ENCODE measurements at places on chromosomes 12 and 14. TPM values are rescaled to one million over a fixed set of nuclear protein-coding genes. Genes with fewer than 3 reads are reported as not detected.

DNA sequence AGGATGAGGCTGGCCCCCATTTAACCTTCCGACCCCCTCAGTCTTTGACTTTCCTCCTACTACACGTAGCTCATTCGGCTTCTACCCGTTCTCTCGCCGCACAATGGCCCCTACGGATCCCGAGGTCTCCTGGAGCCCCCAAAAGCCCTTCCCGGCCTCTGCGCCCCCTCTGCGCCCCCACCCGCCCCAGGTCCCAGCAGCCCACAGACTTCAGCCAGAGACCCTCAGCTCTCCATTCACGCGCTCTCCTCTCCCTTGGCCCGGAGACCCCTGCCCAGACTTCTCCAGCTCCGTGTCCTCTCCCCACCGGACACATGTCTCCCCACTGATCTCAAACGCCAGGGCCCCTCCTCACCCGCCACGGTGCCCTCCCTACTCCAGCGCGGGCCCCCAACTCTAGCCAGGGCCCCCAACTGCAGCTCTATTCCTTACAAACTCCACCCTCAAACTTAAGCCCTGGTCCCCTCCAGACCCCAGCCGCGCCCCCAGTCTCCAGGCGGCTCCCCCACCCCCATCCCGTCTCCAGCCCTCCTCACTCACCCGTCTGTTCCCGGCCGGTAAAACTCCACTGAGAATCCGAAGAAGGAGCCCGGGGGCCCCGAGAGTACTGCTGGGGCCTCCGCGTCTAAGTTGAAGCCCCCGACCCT lies 502 bp downstream of the ITGA5 start:
- DNase-seq: no peak

GRCh38 chr12:58051378-58051777 lies 110.0 kb downstream of the ATP23 start:
- no peak for DNase-seq

DNA sequence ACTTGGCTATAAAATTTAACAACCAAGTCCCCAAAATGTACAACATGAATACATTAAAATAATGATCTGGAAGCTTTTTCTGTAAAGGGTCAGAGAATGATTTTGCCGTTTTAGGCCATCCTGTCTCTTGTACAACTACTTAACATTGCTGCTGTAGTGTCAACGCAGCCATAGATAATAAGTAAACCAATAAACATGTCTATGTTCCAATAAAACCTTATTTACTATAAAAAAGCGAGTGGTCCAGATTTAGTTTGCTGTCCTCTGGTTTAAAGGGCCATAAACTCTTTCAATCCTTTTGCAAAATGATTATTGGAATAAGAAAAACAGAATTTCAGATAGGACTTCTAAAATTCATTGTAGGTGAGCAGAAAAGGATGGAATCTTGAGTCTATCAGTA lies 29.2 kb downstream of the SBNO1 start:
- DNase-seq: no peak

DNA sequence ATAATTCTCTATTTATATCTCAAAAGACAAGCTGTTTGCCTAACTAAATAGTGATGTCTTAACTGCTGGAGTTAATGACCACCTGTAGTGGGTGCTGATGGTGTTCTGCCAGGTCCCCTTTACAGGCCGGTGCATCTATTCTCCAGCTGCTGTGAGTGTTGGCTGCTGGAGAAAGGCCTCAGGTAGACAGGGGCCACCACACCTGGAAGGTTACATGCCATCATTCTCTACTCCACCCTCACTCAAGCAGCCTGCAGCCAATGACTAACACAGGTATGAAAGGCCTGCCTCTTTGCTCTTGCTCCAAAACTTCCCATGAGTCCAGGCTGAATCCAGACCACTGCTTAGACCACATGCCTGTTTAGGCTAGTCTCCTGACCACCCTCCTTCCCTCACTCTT lies 73.9 kb downstream of the RPS6KA5 start:
- no peak for DNase-seq

DNA sequence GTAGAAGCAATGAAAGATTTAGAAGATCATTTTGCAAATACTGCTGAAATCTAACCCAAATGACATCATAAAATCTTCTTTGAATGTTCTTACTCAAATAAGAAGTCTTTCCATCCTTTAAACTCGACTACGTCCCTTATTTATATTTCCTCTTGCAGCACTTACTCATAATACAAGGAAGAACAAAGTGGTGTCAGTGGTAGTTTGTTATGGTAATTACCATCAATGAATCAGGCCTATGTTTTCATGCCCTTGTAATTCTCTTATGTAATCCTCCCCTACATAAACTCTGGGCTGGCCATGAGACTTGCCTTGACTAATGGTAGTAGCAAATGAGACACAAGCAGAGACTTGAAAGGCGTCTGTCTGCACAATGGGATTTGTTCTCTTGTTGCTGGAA lies 17.0 kb downstream of the EEA1 start:
- no peak for DNase-seq

GRCh38 chr12:88420457-88420856 lies 159.8 kb downstream of the KITLG start:
- DNase-seq: no peak

DNA sequence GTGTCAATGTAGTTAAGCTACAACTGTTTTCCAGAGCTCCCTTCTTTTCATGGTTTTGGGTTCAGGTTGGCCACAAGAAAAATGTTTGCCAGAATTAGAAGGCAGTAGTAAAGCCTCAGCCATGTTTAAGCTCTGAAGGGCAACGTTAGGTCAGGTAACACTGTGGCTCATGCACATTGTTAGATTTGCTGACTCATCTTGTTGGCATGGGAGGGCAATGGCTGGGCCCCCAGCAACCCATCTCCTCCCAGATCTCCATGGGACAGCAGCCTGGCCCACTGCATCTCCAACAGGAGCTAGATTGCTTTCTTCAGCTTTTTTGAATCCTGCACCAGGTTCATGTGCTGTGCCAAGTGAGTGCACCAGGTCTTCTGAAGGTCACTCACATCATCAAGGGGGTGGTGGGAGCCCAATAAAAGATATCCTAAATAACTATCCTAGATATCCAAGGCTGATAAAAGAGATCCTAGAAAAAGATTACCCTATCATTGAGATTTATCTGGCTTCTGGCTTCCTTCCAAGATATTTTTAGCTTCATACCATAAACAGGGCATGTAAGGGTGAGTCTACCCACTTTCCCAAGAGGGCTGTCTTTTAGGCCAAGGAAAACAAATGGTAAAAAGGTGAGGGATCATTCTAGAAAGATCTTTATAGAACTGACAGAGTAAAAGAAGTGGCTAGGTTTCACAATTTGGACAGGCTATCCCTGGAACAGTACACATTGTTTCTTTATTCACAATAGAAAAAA lies 28.9 kb downstream of the PTGER2 start:
- DNase-seq: no peak

- no peak for DNase-seq
These were observed 52.1 kb downstream of the KICS2 start for GRCh38 chr12:64170024-64170423.

DNA sequence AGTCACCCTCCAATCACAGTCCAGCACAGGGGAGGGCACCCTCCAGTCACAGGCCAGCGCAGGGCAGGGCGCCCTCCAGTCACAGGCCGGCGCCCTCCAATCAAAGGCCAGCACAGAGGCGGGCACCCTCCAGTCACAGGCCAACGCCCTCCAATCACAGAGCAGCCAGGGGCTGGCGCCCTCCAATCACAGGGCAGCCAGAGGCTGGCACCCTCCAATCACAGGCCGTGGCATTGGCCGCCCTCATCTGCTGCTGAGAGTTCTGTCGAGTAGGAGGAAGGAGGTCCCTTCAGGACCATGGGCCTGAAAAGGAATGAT lies 26.6 kb downstream of the DDX51 start:
- no peak for DNase-seq

- no peak for DNase-seq
These were observed 9.0 kb downstream of the HOXC12 start for GRCh38 chr12:53963434-53964314.

DNA sequence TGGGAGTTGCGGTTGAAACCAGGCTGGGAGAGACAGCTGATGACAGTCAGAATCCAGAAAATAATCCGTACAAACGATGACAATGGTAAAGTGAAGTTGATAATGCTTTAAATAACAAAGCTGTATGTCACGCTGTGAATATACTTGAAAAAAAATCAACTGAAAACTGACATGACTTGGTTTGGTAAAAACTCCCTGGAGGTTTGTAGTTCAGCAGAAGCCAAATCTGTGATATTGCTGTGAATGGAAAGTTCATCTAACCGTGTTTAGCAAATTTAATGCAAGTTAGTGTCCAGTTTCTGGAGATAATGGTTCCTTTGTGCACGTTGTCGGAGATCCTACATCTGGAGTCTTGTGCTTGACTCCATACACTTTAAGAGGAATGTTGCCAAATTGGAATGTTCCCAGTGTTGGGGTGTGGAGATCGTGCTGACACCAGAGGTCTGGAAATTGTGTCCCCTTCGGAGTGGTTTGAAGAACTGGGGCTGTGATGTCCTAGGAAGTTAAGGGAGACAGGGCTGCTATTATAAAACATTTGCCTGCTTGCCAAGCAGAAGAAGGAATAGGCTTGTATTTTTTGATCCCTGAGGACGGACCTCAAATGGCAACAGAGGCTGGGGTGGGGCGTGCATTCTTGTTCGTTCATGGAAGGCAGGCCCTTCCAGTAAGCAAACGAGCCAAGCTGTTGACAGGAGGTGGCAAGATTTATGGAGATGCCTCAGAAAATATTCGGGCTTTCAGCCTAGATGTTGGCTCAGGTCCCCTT lies 30.6 kb downstream of the PPFIBP1 start:
- no peak for DNase-seq

DNA sequence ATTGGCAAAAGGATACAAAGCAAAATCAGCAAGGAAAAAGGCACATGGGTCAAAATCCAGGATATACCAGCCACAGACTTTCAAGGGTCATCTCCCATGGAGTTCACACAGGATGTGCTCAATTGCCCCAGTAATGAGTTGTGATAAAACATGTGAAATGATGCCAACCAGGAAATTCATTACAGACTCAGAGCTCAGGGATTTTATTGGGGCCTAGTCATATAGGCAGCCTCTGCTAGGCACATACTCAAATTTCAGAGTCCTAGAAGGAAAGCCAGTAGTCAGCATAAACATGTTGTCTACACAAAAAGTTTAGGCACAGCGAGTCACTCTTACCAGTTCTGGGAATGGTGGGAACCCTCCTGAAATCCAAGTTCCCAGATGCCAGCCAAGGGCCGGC lies 64.4 kb upstream of the OSBPL8 start:
- no peak for DNase-seq

DNA sequence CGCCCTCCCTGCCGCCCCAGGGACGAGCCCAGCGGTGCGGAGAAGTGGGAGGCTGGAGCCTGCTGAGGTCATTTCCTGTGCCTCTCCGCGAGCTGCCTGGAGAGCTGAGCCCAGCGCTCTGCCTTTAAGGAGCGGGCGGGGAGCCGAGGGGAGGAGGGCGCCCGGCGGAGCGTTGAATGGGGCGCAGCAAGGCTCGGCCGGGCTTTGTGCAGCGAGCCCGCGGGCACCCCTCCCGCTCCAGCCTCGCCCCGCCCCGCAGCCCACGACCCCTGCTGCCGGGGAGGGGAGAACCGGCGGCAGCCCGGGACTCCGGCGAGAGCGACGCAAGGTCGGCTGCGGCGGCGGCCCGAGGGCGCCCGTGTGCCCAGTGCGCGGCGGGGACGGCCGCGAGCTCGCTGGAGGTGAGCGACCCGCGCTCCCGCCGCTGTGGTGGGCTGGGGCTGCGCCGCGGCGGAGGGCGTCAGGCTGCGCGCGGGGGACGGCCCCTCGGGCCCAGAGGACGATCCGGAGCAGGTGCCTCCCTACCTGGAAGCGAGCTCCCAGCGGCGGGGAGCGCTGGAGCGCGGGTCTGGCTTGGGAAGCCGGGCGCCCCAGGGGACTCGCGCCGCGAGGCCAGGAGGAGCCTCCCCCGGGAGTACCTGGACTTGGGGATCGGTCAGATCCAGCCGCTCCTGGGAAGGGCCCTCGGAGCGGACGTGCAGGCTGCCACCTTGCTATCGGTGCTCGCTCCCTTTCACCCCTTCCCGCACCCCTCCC lies at the start of gene PLEKHH1:
Gene PLEKHH1, plus strand, starts transcription at position 293 of the 756 bp plus-strand sequence. CDS start 8,578 bp downstream, outside the sequence.
- DNase-seq: no peak

Gene KLHL42
- 41.2 TPM for total RNA-seq

Gene MMP19
- total RNA-seq: 0.27 TPM

Gene NKX2-1
- total RNA-seq: not detected

Gene CCDC197
- total RNA-seq: not detected

Gene MUCL1
- not detected for total RNA-seq

Gene NXPH4
- total RNA-seq: not detected

Gene DTX1
- 1.1 TPM for total RNA-seq
